OCI-M1 (cell line): ENCODE measurements at places on chromosomes 2 and 18.
A peak's percentile ranks its signal among the peaks of the same experiment; 100 is the strongest.

DNA sequence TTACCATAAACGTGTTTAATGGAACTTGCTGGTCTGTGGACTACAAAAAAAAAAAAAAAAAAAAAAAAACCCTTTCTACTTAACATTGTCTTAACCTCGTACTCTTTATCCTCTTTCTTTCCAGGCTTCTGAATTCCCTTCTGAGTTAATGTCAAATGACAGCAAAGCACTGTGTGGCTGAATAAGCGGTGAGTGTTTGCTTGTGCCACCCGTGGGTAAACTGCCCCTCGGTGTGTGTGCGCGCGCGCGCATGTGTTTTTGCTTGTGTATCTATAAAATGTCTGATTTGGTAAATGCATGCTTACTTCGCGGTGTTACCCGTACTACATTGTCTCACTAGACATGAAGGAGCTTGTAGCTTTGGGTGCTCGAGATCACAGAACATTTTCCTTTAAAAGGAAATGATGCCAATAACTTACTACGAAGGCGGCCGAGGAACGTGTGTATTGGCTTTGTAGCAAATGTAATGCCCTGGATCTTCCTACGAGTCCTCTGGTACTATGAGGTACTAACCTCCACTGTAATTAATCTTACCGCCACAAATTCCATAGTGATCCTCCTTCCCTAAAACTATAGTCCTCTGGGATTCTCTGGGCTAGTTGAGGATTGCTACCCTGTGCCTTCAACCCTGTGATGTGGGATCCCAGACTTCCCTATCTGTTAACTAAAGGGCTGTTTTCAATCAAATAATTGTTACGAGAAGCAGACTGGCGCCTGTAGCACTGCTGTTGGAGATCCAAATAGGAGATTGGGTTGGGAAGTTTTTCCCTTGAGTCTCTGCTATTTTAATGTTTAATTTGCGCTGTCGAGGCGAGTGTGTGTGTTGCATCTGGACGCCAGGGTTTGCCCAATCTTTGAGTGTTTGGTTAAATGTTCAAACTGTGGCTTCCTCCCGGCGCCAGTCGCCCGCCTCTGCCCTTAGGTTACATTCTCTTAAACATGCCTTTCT is 1.1 kb downstream of the ID2 start:
- DNase-seq: peak; percentile 78

DNA sequence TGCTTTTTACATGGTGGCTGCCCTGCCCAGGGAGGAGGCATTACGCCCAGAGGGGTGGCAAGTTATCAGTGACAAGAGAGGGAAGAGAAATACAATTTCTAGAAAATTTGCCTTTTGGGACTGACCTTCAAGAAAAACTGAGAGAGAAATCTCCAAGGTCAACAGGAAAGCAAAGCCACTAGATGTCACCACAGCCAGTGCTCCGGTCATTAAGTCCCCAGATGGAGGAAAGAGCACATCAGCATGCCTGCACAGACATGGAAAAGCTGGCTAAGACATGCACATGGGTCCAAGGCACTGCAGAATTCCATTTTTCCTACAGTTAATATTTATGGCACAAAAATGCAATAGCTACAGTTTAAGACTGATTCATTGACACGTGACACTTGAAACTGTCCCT is 21.0 kb downstream of the FHL2 start:
- peak; percentile 11 for DNase-seq

DNA sequence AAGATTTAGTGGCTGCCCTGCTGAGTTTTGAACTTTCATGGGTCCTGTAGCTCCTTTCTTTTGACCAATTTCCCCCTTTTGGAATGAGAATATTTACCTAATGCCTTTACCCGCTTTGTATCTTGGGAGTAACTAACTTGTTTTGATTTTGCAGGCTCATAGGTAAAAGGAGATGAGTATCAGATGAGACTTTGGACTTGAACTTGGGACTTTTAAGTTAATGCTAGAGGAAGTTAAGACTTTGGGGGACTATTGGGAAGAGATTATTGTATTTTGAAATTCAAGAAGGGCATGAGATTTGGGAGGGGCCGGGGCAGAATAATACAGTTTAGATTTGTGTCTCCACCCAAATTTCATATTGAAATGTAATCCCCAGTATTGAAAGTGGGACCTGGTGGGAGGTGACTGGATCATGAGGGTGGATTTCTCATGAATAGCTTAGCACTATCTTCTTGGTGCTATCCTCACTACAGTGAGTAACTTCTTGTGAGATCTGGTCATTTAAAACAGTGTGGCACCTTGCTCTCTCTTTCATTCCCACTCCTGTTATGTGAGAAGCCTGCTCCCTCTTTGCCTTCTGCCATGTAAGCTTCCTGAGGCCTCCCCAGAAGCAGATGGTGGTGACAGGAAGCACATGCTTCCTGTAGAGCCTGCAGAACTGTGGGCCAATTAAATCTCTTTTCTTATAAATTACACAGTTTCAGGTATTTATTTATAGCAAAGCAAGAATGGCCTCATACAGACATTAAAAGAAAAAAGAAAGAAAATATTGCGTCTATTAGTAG is 6.1 kb downstream of the ADI1 start:
- DNase-seq: no peak

- DNase-seq: no peak
These were observed 1406.1 kb upstream of the NXPH2 start for GRCh38 chr2:140186313-140186712.

DNA sequence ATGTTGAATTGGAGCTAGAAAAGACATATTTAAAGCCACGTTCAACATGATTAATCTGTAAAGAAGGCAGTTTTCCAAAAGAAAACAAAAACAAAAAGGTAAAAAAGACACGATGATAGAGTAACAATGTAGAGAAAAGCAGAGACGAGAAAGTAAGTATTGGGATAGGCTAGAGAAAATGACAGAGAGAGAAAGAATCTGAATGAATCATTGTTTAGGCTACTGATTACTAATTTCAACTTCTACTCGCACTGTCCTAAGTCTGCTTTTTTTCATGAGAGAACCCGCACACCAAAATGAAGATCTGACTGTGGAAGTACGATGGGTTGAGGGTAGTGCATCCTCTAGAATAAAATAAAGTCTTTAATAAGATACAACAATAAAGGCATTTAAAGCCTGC is 1599.2 kb upstream of the TMEFF2 start:
- no peak for DNase-seq

- DNase-seq: no peak
These were observed 57.6 kb downstream of the NCKAP1 start for GRCh38 chr2:182980652-182981051.

- no peak for DNase-seq
These were observed 503.3 kb downstream of the RNF144A start for GRCh38 chr2:7420530-7420929.

- DNase-seq: no peak
These were observed 104.8 kb upstream of the CCDC68 start for GRCh38 chr18:55064073-55064472.

- DNase-seq: no peak
These were observed 241.6 kb downstream of the HRH4 start for GRCh38 chr18:24702001-24702515.

DNA sequence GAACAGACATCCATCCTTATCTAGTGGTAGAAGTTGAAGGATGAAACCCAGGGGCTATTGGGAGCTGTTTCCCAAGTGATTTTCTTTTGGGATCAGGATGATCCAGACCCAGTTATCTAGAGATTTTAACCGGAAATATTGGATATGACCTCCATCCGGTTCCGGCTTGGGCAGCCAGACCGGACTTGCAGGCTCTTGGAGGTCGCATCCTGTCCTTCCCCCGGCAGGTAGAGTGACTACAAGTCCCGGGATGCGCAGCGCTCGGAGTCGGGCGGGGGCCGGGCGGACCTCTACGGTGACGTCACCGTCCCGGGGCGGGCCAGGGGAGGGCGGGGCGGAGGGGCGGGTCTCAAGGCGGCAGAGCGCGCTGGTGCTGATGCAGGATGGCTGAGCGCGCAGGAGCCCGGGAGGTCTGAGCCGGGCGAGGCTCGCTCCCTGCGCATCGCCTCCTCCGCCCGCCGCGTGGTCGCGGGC is at the start of gene KIF5C:
KIF5C (plus strand) TSS at position 360 of the 474 bp plus-strand sequence. CDS start 391 bp downstream, outside the sequence.
- DNase-seq: peak; percentile 35

DNA sequence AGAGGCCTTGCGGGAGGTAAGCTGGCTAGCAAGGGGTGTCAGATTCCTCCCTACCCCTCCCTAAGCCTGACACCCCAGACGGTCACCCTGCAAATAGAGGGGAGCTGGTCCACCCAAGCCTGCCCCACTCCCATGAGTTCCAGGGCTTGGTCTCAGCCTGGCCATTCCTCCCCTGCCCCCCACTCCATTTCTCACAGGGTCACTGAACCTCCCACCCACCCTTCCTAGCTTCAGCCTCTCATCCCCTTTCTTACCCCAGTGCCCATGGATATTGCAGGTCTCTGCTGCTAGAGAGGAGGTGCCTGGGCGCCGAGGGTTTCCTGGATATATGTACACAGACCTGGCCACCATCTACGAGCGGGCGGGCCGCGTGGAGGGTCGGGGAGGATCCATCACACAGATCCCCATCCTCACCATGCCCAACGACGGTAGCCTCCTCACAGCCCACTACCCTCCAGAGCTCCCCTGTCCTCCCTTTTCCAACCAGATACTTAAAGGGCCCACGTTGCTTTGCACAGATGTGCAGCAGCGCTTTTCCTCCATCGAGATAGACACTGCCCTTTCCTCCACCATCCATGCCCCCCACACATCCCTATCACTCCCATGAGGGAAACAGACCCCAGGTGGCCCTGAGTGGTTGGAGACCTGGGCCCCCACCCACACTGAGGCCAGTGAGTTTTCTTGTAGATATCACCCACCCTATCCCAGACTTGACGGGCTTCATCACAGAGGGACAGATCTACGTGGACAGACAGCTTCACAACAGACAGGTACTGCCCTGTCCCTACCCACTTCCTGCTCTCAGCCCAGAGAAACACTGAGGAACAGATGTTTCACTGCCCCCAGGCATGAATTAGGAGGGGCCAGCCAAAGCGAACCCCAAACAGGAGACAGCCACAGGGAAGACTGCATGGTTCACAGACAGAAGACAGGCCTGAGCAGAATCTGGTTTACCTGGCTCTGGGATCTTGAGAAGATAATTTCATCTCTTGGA is 15.2 kb upstream of the ANKRD53 start:
- DNase-seq: no peak

GRCh38 chr2:166764216-166764615 is 124.1 kb upstream of the XIRP2 start:
- DNase-seq: peak; percentile 67

- DNase-seq: peak; percentile 28
These were observed 115.6 kb upstream of the CYP1B1 start for GRCh38 chr2:38191516-38191915.

GRCh38 chr2:45930396-45930792 is 278.9 kb downstream of the PRKCE start:
- no peak for DNase-seq

DNA sequence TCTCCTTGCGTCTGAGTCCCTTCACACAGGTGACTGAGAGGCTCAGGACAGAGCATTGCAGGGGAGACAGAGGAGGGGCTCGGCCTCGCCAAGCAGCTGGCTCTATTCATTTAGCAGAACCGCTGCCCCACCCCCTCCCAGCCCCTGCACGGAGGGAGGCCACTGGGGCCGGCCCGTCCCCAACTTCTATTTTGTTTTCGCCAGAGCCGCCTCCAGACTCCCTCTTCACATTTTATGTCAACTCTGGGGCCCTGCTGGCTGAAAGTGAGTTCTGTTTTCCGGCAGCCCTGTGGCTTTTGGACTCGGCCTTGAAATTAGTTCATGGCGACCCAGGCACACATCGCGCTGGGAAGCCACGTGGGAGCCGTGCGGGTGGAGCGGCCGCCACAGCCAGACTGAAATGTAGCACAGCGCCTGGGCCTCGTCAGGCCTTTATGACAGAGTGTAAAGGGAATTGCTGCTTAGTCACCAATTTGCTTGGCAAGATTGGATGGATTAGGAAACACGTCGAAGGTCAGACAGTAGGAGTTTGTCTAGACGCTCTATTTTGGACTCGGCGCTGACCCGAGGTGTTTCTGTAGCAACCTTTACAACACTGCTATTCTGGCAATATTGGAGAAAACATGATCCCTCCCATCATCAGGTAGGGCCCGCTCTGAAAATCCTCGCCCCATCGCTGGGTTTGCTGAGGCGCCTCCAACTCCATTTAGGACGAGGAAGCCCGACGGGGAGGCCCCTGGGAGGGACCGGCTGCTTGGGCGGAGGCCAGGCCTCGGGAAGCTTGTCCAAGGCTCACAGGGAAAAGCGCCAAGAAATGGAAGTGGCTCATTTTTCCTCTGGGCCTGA is 90.7 kb upstream of the CTDP1 start:
- DNase-seq: no peak

DNA sequence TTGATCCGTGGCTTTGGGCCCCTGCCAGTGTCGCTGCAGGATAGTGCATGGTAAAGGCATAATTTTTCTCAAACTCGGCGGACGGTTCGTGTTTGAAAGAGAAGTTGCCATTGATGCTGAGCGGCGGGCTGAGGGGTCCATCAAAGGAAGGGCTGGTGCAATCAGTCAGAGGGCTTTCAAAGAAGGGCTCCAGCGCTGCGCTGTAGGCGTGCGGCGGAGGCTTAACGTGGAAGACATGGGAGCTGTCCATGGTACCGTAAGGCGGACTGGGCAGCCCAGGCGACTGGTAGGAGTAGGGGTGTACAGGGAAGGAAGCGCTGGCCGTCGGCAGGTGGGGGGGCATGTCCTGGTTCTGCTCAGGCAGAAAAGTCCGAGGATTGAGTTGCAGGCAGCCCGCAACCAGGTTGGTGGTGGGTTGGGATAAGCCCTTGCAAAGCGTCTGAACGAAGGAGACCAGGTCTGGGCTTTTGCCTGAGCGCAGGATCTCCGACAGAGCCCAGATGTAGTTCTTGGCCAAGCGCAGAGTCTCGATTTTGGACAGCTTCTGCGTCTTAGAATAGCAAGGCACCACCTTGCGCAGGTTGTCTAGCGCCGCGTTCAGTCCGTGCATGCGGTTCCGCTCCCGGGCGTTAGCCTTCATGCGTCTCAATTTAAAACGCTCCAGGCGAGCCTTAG is 2.3 kb downstream of the NEUROD1 start:
- DNase-seq: no peak

- no peak for DNase-seq
These were observed 1280.5 kb upstream of the ZEB2 start for GRCh38 chr2:145800151-145801091.

DNA sequence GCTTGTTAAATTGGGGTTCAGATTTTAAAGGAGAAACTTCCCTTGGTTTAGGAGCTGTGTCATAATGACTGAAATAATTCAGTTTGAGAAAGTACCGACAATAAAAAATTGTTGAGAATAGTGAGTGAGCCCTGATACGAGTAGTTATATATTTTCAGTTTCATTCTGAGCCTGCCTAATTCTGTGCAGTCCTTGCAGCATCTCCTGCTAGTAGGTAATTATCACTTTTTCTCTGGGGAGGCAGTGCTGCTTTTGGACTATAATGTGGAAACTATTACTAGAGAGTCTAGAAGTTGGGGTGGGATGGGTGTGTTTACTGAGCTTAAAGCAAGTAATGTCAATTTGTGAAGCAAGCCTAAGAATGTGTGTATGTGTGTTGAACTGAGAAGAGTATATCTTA is 21.7 kb downstream of the ZNF638 start:
- no peak for DNase-seq

DNA sequence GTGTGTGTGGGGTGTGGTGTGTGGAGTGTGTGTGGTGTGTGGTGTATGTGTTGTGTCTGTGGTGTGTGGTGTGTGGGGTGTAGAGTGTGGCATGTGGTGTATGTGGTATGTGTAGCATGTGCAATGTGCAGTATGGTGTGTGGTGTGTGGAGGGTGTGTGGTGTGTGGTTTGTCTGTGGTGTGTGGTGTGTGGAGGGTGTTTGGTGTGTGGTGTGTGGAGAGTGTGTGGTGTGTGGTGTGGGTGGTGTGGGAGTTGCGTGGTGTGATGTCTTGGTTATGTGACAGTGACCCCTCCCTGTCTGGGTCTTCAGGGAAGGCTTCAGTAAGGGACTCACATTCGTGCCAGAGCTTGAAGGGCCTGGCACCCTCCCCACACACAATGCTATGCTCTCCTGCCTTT is 718.2 kb upstream of the SOX11 start:
- DNase-seq: no peak

- no peak for DNase-seq
These were observed 10.0 kb downstream of the MRPL33 start for GRCh38 chr2:27781496-27781895.
